ENCODE measurements at places on chromosomes 1 and 21.

- DNase-seq = no peak
Measured at GRCh38 chr21:29346771-29347170, 48.0 kb downstream of the BACH1 start.

- no peak for DNase-seq
Measured at GRCh38 chr1:26781206-26781825, 6.4 kb upstream of the PIGV start.

DNA sequence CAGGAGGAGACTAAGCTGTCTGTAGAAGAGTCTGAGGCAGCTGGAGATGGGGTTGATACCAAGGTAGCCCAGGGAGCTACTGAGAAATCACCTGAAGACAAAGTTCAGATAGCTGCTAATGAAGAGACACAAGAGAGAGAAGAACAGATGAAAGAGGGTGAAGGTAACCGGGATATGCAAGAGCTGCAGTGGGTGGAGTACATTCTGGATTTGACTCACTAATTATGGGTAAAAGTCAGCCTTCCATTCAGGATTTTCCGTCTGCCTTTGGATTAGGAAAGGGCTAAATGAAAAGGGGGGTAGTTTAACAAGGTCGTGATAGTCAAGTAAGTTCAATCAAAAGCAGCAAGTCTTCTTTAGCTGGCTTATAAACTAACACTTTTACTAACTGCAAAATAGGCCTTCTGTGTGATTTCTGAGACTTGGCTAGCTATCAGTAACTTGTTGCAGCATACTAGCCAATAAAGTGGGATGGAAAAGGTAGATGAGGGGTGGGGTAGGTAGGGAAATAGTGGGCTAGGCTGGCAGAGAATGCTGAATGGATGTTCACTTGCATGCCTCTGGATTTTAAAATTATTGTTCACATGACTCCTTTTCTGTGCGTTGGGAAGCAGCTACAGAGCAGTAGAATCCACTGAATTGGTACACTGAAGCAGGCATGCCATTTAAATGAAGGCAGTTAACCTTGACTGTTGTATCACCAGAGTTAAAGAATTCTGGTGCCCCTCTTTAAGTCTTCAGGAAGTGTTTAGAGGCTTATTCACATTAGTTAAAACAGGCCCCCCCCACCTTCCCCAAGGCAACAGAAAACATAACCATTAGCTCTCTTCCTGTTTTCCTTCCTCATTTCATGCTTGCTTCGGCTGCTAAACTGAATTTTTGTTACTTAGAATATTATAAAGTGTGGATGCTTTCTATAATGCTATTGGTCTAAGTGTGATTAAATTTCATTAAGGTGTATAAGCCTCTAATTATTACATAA is 15.4 kb downstream of the CCDC17 start:
- DNase-seq = peak; percentile 59

- peak; percentile 3 for DNase-seq
Measured at GRCh38 chr1:221874285-221875003, 132.6 kb upstream of the DUSP10 start.

DNA sequence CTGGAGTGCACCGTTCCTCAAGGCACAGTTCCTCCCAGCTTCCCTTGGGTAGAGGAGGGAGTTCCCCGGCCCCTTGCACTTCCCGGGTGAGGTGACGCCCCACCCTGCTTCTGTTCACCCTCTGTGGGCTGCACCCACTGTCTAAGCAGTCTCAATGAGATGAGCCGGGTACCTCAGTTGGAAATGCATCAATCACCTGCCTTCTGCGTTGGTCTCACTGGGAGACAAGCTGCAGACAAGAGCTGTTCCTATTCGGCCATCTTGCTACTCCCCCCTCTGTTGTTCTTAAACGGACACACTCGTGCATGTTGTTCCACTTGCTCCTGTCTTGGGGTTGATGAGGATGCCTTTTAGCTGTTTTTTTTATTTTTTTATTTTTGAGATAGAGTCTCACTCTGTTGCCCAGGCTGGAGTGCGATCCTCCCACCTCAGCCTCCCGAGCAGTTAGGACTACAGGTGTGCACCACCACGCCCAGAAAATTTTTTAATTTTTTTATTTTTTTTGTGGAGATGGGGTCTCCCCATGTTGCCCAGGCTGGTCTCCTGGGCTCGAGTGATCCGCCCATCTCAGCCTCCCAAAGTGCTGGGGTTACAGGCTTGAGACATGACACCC is 3.0 kb upstream of the MORC3 start:
- no peak for DNase-seq

DNA sequence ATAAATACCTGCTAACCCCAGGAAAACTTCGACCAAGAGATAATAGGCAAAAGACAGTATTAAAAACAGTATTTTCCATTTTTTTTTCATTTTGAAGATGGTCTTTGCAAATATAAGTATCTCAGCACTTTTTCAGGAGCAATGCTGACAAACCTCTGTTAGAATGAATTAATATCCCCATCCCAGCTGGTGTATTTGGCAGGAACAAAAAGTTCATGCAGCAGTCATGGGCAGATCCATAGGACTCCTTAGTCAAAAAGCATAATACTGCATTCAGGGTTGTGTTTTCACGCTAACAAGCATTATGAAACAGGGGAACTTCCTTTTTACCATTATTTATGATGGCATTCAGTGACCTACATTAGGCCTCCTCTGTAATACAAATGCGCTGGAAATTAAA is 344.0 kb downstream of the ST6GALNAC3 start:
- no peak for DNase-seq

DNA sequence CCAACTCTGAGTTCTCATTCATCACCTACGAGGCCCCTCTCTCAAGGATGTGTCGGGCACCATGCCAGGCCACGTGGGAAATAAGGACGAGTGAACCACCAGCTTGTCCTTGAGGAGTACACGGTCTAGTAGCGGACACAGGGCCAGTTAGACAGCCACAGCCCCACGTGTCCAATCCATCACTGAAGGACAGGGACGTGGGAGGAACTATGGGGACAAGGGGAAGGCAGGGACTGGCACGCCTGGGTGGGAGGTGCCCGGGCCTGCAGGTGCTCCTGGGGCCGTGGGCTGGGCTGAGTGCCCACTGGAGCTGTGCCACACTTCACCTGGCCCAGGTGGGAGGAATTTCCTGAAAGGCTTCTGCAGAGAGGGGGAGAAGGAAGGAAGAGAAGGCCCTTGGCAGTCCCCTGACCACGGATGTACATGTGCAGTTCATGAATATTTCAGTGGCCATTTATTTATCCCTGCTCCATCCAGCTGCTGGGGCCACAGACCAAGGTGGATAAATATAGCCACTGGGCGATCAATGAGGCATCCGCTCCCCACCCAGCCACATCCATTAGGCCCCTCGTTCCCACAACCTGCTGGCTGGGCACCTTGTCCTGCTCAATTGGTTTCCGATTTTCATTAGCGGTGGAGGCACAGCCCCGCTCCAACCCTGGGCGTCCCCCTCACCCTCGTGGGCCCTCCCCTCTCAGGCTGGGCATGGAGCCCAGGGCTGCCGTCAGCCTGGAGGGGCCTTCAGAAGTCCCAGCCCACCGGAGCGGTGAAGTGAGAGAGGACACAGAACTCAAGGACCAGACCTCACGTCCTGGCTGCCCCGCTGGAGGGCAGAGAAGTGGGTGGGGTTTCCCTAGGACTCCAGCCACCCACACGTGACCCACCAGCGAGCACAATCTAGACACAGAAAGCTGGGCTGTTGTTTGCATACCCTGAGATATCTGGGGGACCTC is 59.5 kb downstream of the CASZ1 start:
- DNase-seq = no peak

- peak; percentile 54 for DNase-seq
Measured at GRCh38 chr1:221117548-221117951, 238.3 kb downstream of the HLX start.

GRCh38 chr21:14736672-14737071 is 190.6 kb upstream of the SAMSN1 start:
- DNase-seq = no peak

DNA sequence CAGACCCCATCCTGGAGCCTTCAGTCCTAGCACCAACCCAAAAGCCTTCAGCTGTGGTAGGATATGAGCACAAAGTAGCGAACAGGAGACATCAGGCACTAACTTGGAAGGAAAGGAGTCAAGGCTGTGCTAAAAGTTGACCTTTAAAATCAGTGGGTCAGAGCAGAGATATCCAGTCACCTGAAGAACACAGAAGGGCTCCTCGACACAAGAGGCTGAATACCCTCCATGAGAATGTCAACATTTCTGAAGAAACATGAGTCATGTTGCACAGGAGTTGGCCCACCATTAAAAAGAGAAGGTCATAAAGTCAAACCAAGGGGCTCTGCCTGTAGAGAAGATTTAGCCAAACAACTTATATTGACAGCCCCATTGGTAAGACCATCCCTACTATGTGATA is 172.5 kb downstream of the PLPP3 start:
- DNase-seq = no peak

DNA sequence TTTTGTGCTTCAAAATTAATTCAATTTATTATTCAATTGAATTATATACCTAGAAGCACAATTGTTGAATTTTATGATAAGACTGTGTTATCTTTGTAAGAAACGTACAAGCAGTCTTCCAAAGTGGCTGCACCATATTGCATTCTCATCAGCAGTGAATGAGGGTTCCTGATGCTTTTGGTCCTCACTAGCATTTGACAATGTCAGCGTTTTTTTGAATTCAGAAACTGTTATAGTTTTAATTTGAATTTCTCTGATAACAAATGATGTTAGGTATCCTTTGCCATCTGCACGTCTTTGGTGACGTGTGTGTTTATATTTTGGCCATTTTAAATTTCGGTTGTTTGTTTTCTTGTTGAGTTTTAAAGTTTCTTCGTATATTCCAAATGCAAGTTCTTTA is 553.0 kb upstream of the ZP4 start:
- DNase-seq = no peak

- DNase-seq = no peak
Measured at GRCh38 chr1:243819438-243819839, 30.6 kb downstream of the AKT3 start.

GRCh38 chr1:32992489-32993323 is 28.1 kb upstream of the RNF19B start:
- DNase-seq = peak; percentile 100

DNA sequence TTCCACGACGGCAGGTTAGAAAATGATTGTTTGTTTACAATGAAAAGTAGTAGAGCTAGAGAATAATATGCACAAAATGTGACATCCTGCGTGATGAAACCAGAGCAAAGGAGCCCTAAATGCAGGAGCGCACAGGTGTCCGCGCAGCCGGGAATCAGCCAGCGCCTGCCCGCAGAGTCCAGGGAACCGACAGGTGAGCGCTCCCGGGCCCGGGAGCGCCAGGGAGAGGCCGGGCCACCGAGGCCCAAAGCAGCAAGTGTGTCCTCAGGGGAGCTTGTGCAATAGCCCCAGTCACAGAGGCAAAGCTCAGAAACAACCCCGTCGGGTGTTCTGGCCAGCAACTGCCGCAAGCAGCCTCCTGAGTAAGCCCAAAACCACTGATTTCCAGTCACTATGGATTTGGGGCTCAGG is 789 bp upstream of the GALE start:
- DNase-seq = peak; percentile 56

DNA sequence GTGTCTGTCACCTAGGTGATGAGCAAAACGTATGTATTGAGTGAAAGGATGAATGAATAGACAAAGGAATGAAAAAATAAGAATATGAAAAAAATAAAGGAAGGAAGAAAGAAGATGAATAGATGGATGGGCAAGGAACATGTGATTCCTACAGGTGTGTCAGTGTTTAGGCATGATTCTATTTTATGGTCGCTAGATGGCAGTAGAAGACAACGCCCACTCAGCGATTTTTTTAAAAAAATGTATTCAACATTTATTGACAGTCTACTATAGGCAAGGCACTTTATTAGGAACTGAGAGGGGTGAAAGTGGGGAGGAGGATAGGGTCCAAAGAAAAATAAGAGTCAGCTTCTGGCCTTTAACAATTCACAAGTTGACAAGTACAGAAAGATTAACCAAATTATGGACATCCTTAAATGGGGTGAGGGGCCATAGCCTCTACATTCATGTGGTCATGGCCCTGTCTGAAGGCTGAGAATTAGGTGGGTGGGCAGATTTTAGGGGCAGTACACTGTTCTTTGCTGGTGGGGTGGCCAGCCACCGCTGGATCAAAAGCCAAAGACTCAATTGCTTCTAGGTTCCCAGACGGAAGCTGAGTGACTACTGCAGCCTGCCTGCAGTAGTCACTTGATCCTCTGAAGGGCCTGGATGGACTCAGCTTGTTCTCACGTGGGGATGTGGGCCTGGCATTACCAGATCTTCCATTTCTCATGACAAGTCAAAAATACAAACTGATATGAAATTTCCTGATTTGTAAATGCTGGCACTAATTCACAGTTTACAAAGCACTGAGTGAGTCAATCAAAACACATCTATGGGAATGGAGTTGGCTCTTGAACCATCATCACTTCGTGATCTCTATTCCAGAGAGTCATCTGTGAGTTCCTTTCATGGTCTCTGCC is 83.9 kb downstream of the FASLG start:
- DNase-seq = peak; percentile 24

DNA sequence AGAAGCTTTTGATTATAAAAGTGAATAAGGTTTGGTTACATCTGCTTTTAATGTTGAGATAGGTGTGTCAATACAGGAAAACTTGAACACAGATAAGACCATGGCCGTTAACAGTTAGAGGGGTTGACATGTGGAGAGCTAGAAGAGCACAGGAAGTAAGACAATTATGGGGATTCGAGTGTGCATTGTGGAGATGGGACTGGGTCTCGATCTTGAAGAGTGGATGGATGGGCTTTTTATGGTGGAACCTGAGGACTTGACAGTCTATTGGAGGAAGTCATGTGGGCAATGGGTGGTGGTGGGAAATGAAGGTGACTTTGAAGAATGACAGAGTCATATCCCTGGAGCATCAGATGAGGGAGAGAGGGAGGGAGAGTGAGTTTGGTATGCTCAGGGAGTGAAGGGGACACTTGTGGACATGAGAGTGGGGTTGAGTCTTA is 12.1 kb downstream of the DYRK1A start:
- DNase-seq = no peak

DNA sequence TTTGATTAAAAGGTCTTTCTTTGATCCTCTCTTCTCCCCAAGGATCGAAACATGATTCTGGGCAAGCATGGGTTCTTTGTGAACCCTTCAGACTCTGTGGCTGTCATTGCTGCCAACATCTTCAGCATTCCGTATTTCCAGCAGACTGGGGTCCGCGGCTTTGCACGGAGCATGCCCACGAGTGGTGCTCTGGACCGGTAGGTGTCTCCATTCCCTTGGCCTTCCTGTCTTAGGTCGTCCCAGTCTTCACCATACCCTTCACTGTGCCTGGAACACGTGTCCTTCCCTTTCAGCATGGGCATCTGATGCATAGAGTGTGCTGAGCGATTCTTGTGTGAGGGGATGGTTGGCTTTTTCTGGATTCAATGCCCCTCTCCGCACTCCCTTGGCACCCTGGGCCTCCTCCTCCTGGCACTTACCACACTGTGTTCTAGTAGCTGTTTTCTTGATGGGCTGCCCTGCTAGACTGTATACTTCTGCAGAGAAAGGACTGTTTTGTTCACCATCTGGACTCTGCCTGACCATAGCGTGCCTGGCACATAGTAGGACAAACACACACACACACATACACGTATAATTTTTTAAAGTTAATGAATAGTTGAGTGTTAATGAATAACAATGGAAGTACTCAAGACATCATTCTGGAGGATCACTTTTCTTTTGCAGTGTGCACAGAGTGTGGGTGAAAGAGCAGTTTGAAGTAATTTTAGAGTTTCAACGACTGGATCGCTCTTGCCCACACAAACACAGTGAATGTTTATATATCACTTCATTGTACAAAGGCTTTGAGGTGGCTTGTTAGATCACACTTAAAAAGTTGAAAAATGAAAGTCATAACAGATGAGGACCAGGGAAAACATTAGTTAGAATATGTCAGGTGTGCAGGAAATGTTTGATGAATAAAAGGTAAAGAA is 43.2 kb downstream of the PGM1 start:
- DNase-seq = no peak
